ENCODE measurements at places on chromosomes 4 and X.
A peak's percentile ranks its signal among the peaks of the same experiment; 100 is the strongest.

- H3K36me3 ChIP-seq: no peaks in the 10 kb centered on the region
- no peak overlapping the region for H3K4me3 ChIP-seq
- no peak for DNase-seq
- H3K4me1 ChIP-seq: peaks cover 13% of the 10 kb centered on the region
- peak overlapping the region; percentile 3 for H3K27ac ChIP-seq
These were observed 130.6 kb upstream of the STX18 start for GRCh38 chr4:4672402-4672801.

GRCh38 chr4:88533088-88533790 lies 9.7 kb upstream of the PYURF start:
- H3K4me3 ChIP-seq: no peak overlapping the region
- no peak for DNase-seq
- no peak overlapping the region for H3K27ac ChIP-seq
- H3K27me3 ChIP-seq: no peaks in the 10 kb centered on the region

- H3K27ac ChIP-seq: no peak overlapping the region
- H3K4me1 ChIP-seq: no peaks in the 10 kb centered on the region
- no peaks in the 10 kb centered on the region for H3K36me3 ChIP-seq
- no peak overlapping the region for H3K4me3 ChIP-seq
- H3K27me3 ChIP-seq: no peaks in the 10 kb centered on the region
- DNase-seq: no peak
These were observed 1115.4 kb downstream of the STPG2 start for GRCh38 chr4:97027728-97028410.

DNA sequence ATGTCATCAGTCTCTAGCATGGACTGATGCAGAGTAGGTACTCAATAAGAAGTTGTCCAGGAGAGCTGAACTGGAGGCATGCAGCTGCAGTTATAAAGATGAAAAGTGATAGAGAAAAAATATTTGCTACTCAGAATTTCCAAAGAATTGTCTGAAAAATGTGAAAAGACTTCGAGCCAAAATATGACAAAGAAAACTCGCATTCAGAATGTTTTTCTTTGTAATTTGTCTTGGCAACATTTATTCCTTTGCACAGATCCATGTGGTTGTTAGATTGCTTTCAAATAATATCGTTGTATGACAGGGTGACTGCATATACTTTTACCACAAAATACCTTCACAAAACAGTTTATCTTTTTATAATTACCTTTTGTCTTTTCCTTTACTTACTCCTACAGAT lies 128.0 kb upstream of the SLC4A4 start:
- no peak overlapping the region for H3K27ac ChIP-seq
- no peaks in the 10 kb centered on the region for H3K36me3 ChIP-seq
- H3K4me1 ChIP-seq: peaks cover 5% of the 10 kb centered on the region
- DNase-seq: no peak

DNA sequence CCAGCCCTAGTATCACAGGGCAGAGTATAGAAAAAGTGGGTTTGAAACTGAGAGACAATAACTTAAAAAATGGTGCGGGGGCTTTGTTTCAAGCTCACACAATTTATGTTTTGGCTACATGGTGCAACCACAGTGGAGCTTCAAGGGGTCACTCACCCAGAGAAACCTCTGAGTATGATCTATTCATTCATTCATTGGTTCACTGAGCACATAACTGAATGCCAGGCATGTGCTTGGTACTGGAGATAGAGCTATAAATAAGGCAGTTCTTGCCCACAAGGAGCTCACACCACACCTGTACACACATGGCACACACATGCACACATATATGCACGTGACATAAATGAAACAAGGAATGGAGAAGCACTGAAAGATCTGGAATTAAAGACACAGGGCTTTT lies 171.4 kb downstream of the NHS start:
- H3K27me3 ChIP-seq: no peaks in the 10 kb centered on the region
- no peaks in the 10 kb centered on the region for H3K36me3 ChIP-seq
- H3K4me1 ChIP-seq: no peaks in the 10 kb centered on the region
- DNase-seq: no peak
- H3K4me3 ChIP-seq: no peak overlapping the region
- H3K27ac ChIP-seq: no peak overlapping the region

DNA sequence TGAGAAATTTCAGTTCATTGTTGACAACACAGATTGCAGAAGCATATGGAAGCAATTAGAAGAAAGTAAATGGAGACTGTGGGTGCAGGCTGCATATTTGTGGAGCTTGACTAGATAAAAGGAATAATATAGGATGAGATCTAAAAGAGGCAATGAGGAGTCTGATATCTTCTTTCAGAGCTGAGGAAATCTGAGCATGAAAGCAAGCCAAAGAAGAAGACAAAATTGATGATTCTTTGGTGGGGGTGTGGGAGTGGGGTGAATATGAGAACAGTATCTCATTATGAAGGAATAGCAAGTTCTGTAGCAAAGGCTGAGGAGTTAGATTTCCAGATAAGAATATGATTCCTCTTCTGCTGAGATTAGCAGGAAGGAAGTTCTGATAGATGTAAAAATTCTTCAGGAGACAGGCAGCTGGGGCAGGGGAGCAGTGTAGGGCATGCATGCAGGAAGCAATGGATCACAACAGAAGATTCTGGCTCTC lies 6.1 kb upstream of the PDHA2 start:
- no peaks in the 10 kb centered on the region for H3K4me1 ChIP-seq
- H3K27ac ChIP-seq: no peak overlapping the region
- no peaks in the 10 kb centered on the region for H3K27me3 ChIP-seq
- H3K36me3 ChIP-seq: no peaks in the 10 kb centered on the region
- H3K4me3 ChIP-seq: no peak overlapping the region

DNA sequence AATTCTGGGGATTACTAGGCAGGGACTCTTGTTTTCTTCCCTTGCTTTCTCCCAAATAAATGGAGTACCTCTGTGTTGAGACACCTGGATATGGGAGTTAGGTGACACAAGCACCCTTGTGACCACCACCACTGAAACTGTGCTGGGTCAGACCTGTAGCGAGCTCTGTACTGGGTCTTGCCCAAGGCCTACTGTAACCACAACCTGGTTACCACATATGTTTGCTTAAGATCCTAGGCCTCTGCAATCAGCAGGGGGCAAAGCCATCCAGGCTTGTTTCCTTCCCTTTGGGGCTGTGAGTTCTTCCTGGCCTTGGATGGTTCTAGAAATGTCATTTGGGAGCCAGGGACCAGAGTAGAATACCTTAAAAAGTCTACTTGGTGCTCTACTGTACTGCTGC lies 49.4 kb downstream of the LPAR4 start:
- no peak for DNase-seq
- H3K27ac ChIP-seq: no peak overlapping the region
- H3K27me3 ChIP-seq: no peaks in the 10 kb centered on the region
- H3K4me1 ChIP-seq: no peaks in the 10 kb centered on the region
- H3K4me3 ChIP-seq: no peak overlapping the region

- H3K36me3 ChIP-seq: no peaks in the 10 kb centered on the region
- peaks cover 7% of the 10 kb centered on the region for H3K4me1 ChIP-seq
- H3K27ac ChIP-seq: no peak overlapping the region
- no peak overlapping the region for H3K4me3 ChIP-seq
These were observed 191.2 kb downstream of the BANK1 start for GRCh38 chr4:101981756-101982155.

- no peak overlapping the region for H3K4me3 ChIP-seq
- H3K4me1 ChIP-seq: no peaks in the 10 kb centered on the region
- H3K36me3 ChIP-seq: no peaks in the 10 kb centered on the region
- no peak overlapping the region for H3K27ac ChIP-seq
- no peak for DNase-seq
- H3K27me3 ChIP-seq: no peaks in the 10 kb centered on the region
These were observed 68.3 kb downstream of the TEX13C start for GRCh38 chrX:125387945-125388344.

DNA sequence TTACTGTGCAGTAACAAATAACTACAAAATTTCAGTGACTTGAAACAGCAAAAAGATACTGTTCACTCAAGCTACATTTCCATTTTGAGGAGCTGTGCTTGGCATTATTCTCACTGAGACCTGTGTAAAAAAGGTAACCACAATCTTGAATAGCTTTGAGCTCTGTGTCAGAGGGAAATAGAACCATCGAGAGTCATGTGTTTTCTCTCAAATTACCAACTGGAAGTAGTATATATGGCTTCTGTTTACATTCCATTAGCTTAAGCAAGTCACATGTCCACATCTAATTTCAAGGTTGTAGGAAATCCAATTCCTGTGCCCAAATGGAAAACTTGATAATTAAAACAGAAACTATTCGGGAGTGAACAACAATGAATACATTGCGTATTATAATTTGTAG lies 82.9 kb upstream of the BANK1 start:
- H3K36me3 ChIP-seq: no peaks in the 10 kb centered on the region
- no peak overlapping the region for H3K27ac ChIP-seq
- no peaks in the 10 kb centered on the region for H3K4me1 ChIP-seq
- no peaks in the 10 kb centered on the region for H3K27me3 ChIP-seq
- no peak overlapping the region for H3K4me3 ChIP-seq

GRCh38 chr4:138190452-138190858 lies 51.7 kb downstream of the SLC7A11 start:
- H3K27ac ChIP-seq: no peak overlapping the region
- no peaks in the 10 kb centered on the region for H3K27me3 ChIP-seq
- no peak for DNase-seq
- no peak overlapping the region for H3K4me3 ChIP-seq

GRCh38 chr4:98519268-98519977 lies 139.0 kb downstream of the TSPAN5 start:
- H3K4me1 ChIP-seq: peaks cover 35% of the 10 kb centered on the region
- no peaks in the 10 kb centered on the region for H3K27me3 ChIP-seq
- no peak overlapping the region for H3K4me3 ChIP-seq
- H3K27ac ChIP-seq: no peak overlapping the region

DNA sequence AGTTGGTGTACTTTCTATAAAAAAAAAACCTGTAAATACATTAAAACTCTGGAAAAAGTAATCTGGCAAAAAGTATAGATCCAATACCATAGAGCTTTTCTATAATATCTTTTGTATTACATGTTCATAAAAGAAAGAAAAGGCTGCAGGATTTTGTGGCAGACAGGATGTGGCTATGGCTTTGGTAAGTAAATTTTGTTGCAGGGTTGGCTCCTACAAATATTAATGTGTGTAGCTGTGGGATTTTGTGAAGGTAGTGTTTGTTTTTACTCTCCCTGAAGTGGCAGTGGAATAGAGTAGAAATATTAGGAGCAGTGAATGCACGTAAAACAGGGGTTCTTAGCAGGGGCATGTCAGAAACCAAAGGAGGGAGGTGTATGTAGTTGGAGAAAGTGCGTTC lies 84.8 kb downstream of the TSPAN7 start:
- no peaks in the 10 kb centered on the region for H3K4me1 ChIP-seq
- H3K27me3 ChIP-seq: no peaks in the 10 kb centered on the region
- no peak for DNase-seq
- H3K36me3 ChIP-seq: no peaks in the 10 kb centered on the region
- no peak overlapping the region for H3K27ac ChIP-seq
- no peak overlapping the region for H3K4me3 ChIP-seq

GRCh38 chr4:187396106-187396505 lies 599.5 kb upstream of the ZFP42 start:
- no peak overlapping the region for H3K27ac ChIP-seq
- H3K36me3 ChIP-seq: no peaks in the 10 kb centered on the region
- DNase-seq: no peak
- no peaks in the 10 kb centered on the region for H3K27me3 ChIP-seq

- no peaks in the 10 kb centered on the region for H3K36me3 ChIP-seq
- no peaks in the 10 kb centered on the region for H3K27me3 ChIP-seq
- H3K27ac ChIP-seq: peak overlapping the region; percentile 73
- no peak for DNase-seq
- peaks cover 13% of the 10 kb centered on the region for H3K4me1 ChIP-seq
These were observed 25.3 kb upstream of the GATB start for GRCh38 chr4:151786158-151786495.

- DNase-seq: no peak
- H3K4me1 ChIP-seq: peaks cover 24% of the 10 kb centered on the region
- peak overlapping the region; percentile 76 for H3K27ac ChIP-seq
- no peak overlapping the region for H3K4me3 ChIP-seq
These were observed 25.3 kb downstream of the FAM47E start for GRCh38 chr4:76276813-76277212.

GRCh38 chr4:3708103-3708510 lies 58.1 kb upstream of the ADRA2C start:
- H3K4me3 ChIP-seq: no peak overlapping the region
- no peak for DNase-seq
- no peaks in the 10 kb centered on the region for H3K36me3 ChIP-seq

- DNase-seq: no peak
- H3K27ac ChIP-seq: no peak overlapping the region
- no peak overlapping the region for H3K4me3 ChIP-seq
- H3K36me3 ChIP-seq: no peaks in the 10 kb centered on the region
These were observed 54.0 kb downstream of the MAML3 start for GRCh38 chr4:140099983-140100382.

- no peak overlapping the region for H3K4me3 ChIP-seq
- H3K36me3 ChIP-seq: no peaks in the 10 kb centered on the region
- DNase-seq: no peak
- H3K27me3 ChIP-seq: no peaks in the 10 kb centered on the region
- no peaks in the 10 kb centered on the region for H3K4me1 ChIP-seq
These were observed 123.9 kb downstream of the PDLIM5 start for GRCh38 chr4:94575652-94576051.

GRCh38 chr4:1760521-1761071 lies 32.5 kb upstream of the FGFR3 start:
- H3K4me3 ChIP-seq: no peak overlapping the region
- no peak overlapping the region for H3K27ac ChIP-seq
- peaks cover 20% of the 10 kb centered on the region for H3K4me1 ChIP-seq
- H3K36me3 ChIP-seq: no peaks in the 10 kb centered on the region

DNA sequence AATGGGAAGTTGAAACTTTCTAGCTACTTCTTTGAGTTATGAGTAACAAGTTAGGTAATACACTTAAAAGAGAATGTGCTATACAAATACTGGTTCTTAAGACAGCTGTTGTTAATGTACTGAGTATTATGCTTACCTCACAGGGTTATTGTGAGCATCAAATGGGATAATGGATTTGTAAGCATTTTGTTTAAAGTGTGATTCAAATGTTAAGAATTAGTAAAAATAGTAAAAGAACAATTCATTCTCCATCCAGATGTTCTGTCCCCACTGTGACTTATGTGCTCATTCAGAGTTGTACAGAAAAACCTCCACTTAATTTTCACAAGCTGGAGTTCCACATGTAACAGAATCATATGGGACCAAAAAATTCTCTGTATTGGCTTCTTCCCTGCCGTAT lies 63.6 kb downstream of the AR start:
- no peaks in the 10 kb centered on the region for H3K36me3 ChIP-seq
- no peaks in the 10 kb centered on the region for H3K4me1 ChIP-seq
- H3K4me3 ChIP-seq: no peak overlapping the region
- H3K27me3 ChIP-seq: no peaks in the 10 kb centered on the region
- no peak overlapping the region for H3K27ac ChIP-seq
- DNase-seq: no peak

- H3K27ac ChIP-seq: no peak overlapping the region
- no peaks in the 10 kb centered on the region for H3K27me3 ChIP-seq
- no peaks in the 10 kb centered on the region for H3K36me3 ChIP-seq
- peak; percentile 86 for DNase-seq
These were observed 57.7 kb downstream of the WFS1 start for GRCh38 chr4:6327220-6327917.

- DNase-seq: no peak
- H3K4me3 ChIP-seq: no peak overlapping the region
- no peaks in the 10 kb centered on the region for H3K36me3 ChIP-seq
- no peaks in the 10 kb centered on the region for H3K4me1 ChIP-seq
These were observed 22.2 kb downstream of the LIN54 start for GRCh38 chr4:82988323-82988832.
